Spleen (tissue), 13 donors: ENCODE measurements at places on chromosomes 6 and 20.

DNA sequence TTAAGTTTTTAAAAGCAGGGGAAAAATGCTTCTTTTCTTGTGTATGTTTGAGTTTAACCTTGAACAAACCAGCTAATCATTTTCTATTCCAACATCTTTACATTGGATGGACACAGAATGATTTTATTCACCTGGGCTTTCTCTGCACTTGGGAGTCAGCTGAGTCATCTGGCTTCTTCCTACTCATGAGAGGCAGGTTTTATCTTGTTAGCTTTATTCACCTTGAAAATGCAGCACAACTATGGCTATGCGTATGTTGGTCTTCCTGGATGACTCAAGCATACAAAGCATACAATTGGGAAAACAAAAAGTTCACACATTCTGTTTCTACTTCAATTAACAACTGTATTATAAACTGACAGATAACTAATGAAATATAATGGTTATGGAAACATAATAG lies 737.7 kb downstream of the FRK start:
- no peak for DNase-seq

DNA sequence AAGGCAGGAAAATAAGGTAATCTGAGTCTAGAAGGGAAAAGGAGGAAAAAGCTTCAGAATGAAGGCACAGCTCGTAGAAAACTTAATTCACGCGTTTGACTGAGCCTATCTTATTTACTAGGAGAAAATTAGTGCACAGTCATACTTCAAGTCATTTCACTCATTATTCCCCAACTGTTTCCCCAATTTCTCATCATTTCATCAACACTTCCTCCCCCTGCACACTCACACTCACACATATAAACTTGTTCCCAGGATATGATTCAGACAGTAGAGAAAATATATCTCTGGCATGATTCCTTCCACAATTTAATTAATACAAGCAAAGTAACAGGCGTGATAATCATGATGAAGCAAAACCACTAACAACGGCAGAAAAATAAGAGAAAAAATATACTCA lies 94.5 kb upstream of the F13A1 start:
- DNase-seq = no peak

DNA sequence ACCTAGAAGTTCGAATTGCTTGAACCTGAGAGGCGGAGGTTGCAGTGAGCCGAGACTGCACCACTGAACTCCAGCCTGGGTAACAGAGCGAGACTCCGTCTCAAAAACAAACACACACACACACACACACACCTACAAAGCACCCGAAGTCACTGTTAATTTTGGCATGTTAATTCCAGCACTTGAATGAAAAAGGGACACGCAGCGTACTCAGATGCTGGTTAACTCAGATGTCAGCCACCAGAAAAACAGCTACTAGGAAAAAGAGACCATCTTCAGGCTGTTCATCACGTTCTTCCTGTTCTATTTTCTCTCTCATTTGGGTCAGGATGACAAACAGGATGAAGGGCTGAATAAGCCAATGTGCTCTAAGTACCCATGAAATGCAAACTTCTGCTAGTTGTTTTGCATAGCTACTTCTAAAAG lies 46.9 kb downstream of the BLOC1S5 start:
- DNase-seq = no peak

DNA sequence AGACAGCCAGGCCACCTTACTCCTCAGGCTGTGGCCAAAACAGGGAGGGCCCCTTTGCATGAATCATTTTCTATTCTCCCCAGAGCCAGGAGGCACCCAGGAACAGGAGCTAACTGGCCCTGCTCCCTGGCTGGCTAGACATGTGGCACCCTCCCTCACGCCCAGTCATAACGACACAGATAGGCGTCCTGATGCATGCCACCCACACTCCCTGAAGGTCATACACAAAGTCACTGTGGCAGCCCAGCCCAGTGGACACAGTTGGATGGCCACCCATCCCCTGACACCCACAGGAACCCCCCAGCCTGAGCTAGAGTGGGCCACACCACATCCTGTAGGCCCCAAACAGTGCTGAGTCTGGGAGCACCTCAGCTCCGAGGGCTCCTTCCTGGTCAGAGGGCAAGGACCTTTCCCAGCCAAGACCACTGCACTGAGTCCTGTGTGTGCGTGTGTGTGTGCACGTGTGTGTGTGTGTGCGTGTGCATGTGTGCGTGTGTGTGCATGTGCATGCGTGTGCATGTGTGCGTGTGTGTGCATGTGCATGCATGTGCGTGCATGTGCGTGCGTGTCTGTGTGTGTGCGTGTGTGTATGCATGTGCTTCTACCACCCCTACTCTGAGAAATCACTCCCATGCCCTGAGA lies 21.6 kb downstream of the TFEB start:
- peak; percentile 79 for DNase-seq

DNA sequence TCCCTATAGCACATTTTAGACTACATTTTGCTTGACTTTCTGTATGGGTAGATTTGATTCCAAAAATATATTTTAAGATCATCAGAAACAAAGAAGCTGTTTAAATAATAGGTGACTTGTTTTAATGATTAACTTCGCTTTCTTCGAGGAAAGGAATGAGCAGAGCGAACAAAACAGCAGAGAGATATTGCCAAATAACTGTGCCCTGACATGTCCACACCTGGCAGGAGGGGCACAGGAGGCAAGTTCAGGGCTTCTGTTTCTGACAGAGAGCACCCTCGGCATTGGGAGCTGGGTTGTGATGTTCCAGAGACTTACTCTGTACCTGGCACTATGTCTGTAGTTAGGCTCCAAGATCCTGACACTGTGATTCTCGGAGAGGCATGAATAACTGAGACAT lies 155.7 kb upstream of the SASH1 start:
- DNase-seq = no peak

DNA sequence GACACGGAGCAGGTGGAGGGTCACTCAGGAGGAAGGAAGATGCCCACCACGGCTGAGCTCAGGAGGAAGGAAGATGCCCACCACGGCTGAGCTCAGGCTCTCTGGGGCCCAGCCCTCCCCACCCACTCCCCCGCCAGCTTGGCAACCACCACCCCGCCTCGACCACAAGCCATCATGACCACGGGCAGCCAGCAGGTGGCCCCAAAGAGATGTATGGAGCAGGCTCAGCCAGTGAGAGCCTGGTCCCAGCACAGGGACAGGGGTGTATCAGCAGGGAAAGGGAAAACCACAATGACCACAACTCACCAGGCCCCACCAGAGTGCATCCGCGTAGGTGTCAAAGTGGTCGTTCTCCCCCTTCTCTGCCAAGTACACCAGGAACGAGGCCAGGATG lies 30.4 kb downstream of the KCNQ2 start:
- DNase-seq = no peak

DNA sequence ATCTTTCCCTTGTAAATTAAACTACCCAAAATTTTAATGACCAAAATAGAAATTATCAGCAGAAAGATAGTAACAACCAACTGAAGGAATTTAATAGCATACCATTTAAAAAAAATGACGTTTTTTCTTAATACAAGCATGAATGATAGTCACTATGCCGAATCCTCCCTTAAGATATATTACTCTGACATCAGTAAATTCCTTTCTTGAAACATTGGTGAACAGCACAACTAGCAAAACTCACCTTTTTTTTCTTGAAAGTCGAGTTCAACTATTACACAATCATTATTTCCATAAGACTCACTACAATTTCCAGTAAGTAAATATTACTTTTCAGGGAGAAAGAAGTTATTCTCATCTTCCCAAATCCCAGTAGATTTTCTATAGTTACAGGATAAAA lies 433.2 kb downstream of the GRIK2 start:
- no peak for DNase-seq

DNA sequence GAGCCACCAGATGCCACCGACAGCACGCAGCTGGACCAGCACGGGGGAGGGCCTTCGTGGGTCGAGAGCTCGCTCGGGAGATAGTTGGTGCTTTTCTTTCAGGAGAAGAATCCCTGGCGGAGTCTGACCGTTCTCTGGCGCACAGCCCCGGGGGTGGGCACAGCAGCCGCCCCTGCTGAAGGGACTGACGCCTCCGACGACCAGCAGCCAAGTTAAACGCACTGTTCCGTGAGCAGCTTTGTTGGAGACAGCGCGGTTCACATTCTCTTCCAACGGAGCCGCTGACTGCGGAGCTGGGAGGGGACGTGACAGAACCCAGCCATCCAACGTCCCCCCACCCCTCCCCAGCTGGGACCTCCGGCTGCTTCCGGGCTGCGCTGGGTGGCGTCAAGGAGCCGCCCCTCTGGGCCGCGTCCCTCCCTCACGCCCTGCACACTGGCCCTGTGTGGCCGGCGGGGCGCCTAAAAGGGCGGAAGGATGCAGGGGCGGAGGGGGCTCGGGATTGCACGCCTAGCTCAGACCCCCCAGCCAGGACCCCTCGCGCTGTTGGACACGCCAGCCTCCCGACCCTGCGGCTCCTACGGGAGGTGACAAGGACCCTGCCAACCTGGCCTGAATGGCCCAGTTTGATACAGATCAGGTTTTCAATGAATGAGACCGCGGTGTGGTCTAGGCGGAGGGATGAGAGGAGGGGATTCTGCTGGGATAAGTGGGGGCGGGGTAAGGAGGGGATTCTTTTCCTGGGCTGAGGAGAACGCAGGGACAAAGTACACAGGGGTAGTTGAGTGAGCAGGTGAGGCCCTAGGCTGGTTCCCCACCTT lies 36.4 kb upstream of the KHDC1 start:
- no peak for DNase-seq

DNA sequence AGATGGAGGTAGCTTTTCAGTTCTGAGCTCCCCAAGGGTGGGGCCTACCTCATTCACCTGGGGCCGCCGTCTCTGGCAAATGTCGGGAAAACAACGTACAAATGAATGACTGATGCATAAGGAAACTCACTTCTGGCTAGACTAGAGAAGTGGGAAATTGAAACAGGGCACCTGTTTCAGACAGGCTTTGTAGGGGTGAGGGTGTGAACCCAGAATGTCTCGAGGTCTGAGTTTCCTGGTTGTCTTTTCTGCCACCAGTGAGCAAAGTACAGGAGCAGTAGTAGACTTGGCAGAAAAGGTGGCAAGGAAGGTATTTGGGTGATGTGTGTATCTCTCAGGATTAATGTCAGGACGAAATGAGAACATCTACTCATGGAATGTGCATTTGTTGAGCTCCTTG lies 308.5 kb downstream of the CLIC5 start:
- DNase-seq = no peak

DNA sequence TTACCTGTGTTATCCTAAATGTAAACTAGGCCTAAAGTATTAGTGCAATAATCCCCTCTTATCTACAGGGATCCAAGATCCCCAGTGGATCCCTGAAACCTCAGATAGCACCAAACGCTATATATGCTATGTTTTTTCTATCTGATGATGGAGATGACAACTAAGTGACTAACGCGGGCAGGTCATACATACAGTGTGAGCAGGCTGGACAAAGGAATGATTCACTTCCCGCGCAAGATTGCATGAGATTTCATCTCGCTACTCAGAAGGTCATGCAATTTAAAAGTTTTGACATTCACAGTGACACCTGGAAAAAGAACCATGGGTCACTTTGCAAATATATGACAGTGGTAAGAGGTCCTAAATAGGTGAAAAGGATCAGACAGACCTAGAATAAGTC lies 875.9 kb downstream of the HACE1 start:
- DNase-seq = no peak

DNA sequence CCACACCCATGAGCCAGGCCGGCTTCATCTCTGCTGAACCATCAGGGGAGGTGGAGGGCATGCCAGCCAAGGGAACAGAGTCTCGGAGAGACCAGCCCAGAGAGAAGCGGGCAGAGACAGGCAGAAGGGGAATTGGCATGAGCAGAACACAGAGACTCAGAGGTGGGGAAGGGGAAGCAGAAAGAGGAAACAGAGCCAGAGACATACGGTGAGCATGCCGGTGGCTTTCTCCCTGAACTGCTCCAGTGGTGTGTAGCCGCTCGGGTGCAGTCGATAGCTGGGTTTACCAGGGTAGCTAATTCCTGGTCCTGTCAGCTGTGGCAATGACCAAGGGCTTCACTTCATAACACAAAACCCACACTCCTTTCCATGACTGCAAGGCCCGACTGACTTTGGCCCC lies 83.6 kb upstream of the CCDC167 start:
- peak; percentile 77 for DNase-seq

DNA sequence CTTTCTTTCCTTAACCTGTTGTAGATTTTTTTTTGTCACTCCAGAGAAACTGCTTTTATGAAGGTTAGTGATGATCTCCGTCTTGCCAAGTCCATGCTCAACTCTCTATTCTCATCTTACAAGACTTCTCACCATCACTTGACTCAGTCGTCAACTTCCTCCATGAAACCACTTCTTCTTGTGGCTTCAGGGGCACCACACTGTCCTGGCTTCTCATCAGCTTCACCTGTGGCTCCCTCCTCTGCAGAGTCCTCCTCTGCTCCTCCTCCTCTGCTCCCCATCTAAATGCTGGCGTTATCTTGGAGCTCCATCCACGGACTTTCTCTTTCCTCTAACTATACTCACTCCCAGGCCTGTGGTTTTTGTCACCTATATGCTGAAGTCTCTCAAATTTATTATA lies 187.5 kb downstream of the BACH2 start:
- DNase-seq = no peak

DNA sequence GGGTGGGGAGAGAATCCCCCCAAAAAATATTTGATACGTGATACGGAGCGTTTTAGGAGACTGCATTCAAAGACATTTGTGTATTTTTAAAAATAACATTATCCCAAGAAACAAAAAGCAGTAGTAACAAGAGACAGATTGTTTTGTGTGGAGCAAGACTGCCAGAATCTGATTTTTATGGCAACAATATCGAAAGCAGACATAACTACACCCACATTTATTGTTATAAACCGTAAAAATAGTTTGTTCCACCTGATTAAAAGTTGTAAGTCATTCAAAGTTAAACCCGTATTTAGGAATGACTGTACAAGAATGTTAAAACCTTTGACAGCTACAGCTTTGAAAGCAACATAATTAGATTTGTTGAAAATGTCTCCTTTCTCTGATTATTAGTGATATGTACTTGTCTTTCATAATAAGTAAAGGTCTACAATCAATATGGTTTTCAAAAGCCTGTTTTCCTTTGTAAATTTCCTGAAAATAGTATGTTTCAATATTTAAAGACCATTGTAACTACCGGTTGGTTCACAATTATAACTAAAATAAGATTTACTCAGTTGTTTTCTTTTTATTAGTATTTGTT lies 2.7 kb downstream of the EYA4 start:
- DNase-seq = no peak

- DNase-seq = no peak
Measured at GRCh38 chr6:80456724-80457438, 350.4 kb downstream of the BCKDHB start.

GRCh38 chr6:30700340-30700739 lies 9.6 kb upstream of the NRM start:
- DNase-seq = no peak

GRCh38 chr6:162251257-162251656 lies 476.3 kb downstream of the PRKN start:
- no peak for DNase-seq

DNA sequence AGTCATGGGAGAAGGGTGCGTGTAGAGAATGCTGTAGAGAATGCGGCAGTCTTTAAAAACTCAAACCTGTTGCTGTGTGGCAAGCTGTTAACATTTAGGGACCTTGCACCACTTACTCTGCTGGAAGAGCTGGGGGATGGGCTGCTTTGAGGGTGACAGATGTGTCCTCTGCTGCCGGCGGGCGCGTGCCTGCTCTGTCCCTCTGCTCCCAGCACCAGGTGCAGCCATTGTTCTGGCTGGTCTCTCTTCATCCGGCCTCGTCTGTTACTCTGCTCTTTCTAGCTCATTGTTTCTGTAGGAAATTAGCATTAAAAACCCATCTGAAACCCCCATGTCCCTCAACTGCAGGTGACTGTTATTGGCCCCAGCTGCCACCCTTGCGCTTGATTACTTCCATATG lies 78.5 kb downstream of the CBFA2T2 start:
- no peak for DNase-seq
